ENCODE measurements at places on chromosomes 1 and 21. TPM values are rescaled to one million over a fixed set of nuclear protein-coding genes. Genes with fewer than 3 reads are reported as not detected.

DNA sequence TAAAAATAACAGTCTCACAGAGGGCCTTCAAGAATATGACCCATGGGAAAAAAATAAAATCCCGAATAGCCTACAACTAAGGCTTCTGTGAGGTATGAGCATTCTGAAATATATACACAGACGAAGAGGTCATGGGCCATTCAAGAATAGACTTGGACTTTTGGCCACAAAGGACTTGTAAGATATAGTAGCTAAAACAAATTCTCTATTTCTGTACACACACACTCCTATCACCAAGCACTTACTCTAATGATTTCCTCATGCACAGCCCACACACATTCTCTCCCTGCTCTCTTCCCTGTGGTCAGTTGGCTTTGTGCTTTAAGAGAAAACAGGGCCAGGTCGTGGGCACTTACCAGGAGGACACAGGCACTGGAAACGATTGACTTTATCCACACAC lies 69.7 kb upstream of the ADAM30 start:
- peak overlapping the region; percentile 8 for H3K27ac ChIP-seq
- peaks cover 92% of the 10 kb centered on the region for H3K36me3 ChIP-seq
- no peak overlapping the region for H3K4me3 ChIP-seq

- H3K4me3 ChIP-seq = no peak overlapping the region
- no peak overlapping the region for H3K27ac ChIP-seq
- no peaks in the 10 kb centered on the region for H3K27me3 ChIP-seq
- H3K36me3 ChIP-seq = no peaks in the 10 kb centered on the region
- DNase-seq = no peak
Measured at GRCh38 chr21:20783611-20784010, 214.6 kb upstream of the NCAM2 start.

DNA sequence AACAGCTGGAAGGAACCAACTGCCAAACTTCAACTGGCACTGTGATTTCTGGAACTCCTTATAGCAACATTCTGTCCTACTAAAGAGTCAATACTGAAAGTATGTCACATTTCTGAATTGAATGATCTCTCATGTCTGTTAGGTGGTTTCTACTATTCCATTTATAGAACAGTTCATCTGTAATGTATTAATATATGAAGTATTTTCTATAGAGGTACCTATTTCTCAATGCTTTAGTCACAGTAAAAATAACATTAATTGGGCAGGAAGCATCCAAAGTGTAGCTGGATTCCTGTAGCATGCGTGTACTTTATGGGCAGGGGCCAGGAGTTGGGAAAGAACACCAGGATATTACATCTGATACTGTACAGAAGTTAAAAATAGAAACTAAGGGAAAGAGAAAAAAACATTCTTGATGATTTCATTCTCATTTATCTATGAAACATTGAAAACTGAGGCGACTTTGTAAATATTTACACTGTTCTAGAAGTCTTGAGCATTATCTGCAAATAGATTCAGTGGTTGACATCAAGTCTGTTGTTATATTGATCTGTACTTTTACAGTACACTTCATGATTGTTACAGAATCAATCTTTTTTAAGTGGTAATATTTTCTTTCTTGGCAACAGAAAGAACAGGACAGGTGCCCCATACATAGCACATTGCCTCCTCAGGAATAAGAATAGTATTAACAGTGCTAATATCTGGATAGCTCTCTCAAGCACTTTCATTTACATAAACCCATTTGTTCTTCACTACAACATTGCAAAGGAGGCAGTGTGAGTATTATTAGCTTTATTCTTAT lies 6.2 kb upstream of the ZNF281 start:
- H3K27me3 ChIP-seq = no peaks in the 10 kb centered on the region
- DNase-seq = no peak
- peaks cover 2% of the 10 kb centered on the region for H3K4me1 ChIP-seq
- no peak overlapping the region for H3K4me3 ChIP-seq

DNA sequence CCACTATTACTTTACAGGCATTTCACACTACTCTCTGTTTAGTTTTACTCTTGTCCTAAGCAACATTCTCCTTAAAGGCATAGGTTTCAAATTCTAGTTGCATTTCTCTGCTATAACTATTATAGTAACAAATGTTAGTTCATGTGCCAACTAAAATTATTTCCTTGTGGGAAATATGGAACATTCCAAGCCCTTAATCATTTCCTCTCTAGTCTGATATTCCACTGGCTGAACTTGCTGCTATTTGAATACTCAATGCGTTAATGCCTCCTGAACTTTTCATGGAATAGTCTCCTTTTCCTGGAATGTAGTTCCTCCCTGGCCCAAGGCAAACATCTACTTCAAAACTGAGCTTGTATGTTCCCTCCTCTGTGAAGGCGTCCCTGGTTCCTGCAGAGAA lies 19.3 kb upstream of the TBX19 start:
- H3K36me3 ChIP-seq = peaks cover 68% of the 10 kb centered on the region
- H3K4me3 ChIP-seq = no peak overlapping the region
- no peak overlapping the region for H3K27ac ChIP-seq

GRCh38 chr1:151953409-151954094 lies 40.1 kb downstream of the S100A10 start:
- no peak overlapping the region for H3K4me3 ChIP-seq
- no peaks in the 10 kb centered on the region for H3K36me3 ChIP-seq
- no peaks in the 10 kb centered on the region for H3K27me3 ChIP-seq
- no peak overlapping the region for H3K27ac ChIP-seq
- no peak for DNase-seq
- no peaks in the 10 kb centered on the region for H3K4me1 ChIP-seq

DNA sequence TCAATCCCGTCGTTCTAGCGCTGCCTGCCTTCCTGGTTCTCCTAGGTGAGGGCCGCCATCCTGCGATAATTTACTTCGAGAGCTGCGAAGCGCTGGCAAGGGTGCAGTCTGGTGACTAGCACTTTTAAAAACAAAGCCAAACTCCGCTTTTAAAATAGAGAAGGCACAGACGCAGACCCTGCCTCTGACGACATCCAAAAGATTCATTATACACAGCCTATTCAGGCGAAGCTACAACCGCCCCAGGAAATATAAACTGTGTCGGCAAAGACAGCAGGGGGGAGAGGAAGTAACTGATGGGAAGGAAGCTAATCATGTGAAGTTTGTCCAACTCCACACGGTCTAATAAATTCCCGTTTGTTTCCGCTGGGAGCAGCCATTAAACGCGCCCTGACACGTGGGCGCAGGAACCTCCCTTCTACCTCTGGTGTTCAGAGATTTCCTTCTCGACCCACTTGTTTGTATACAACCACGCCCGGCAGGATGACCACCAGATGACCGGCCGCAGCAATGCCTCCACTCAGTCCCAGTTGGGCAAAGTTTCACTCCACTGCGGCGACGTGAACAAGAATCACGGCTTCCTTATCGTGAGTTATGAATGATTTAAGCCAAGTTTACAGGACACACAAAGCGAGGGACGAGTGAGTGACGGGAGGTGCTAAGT lies 1.3 kb downstream of the GNG12 start:
- no peaks in the 10 kb centered on the region for H3K36me3 ChIP-seq
- peak overlapping the region; percentile 63 for H3K4me3 ChIP-seq
- H3K4me1 ChIP-seq = peaks cover 16% of the 10 kb centered on the region
- no peak for DNase-seq
- H3K27me3 ChIP-seq = peaks cover 47% of the 10 kb centered on the region
- H3K27ac ChIP-seq = no peak overlapping the region

DNA sequence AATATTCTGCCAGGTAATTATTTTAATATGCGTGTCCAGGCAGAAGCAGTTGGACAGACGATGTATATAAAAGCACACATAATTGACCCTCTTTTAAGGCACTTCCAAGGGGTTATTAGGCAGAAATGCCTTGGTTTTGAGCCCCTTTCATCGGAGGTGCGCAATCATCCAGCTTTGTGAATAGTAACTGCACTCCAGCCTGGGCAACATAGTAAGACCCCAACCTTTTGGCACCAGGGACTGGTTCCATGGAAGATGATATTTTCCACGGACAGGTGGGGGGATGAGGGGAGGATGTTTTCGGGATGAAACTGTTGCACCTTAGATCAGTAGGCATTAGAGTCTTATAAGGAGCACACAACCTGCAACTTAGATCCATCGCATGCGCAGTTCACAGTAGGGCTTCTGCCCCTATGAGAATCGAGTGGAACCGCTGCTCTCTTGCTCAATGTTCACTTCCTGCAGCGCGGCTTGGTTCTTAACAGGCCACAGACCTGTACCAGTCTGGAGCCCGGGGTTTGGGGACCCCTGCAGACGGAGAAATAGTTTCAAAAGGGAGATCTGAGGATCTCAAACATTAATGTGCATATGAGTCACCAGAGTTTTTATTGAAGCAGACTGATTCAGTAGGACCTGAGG lies 1.8 kb upstream of the MCOLN2 start:
- H3K4me3 ChIP-seq = peak overlapping the region; percentile 85
- peaks cover 10% of the 10 kb centered on the region for H3K27me3 ChIP-seq
- H3K4me1 ChIP-seq = peaks cover 50% of the 10 kb centered on the region

DNA sequence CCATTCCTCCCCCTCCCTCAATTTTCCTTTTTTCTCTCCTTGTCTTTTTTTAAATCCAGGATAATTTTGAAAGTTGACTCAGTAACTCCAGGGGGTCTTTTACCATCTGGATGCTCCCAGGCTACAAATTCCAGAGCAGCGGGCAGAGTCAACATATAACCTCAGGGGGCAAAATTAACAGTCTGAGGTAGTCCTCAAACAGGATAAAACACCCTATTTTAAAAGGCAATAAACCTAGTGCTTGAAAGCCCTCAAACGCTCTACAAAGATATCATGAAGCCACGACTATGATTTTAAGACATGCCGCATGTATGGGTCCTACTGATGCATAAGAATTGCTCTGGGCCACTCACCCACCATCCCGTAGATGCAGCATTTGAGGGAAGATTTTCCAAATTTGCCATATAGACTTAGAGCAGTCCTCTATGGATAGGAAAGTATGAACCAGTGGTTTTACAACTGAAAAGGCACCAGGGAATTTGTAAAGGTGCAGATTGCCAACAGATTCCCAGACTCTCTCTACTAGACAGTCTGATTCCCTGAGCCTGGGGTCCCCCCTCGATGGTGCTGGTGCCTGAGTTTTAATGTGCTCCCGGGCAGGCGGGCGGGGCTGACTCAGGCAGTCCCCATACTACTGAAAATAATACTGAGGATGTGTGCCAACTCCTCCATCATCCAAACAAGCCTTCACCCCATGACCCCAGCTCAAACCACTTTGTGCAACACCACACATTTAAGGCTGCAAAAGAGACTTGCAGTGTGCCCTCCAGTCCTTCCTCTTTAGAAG lies 37.2 kb downstream of the PTPN14 start:
- H3K27me3 ChIP-seq = peaks cover 15% of the 10 kb centered on the region
- no peaks in the 10 kb centered on the region for H3K36me3 ChIP-seq
- H3K4me3 ChIP-seq = no peak overlapping the region
- no peaks in the 10 kb centered on the region for H3K4me1 ChIP-seq

DNA sequence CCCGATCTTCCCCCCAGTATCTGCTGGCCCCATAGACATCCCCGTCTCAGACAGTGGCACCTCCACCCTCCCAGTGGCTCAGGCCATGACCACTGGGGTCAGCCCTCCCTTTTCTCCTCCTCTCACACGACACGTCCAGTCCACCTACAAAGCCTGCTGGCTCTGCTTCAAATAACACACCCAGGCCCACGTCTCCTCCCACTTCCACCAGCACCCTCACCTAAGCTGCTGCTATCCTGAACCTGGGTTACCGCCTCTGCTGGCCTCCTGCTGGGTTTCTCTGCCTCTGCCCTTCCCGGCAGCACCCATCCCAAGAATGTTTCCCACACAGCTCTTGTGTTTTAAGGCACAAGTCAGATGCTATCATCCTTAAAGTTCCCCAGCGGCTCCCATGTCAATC lies 26.0 kb downstream of the MX2 start:
- H3K27me3 ChIP-seq = no peaks in the 10 kb centered on the region
- no peak overlapping the region for H3K4me3 ChIP-seq
- no peak overlapping the region for H3K27ac ChIP-seq
- DNase-seq = no peak

- no peak overlapping the region for H3K4me3 ChIP-seq
- H3K4me1 ChIP-seq = no peaks in the 10 kb centered on the region
- no peak overlapping the region for H3K27ac ChIP-seq
- H3K27me3 ChIP-seq = no peaks in the 10 kb centered on the region
- DNase-seq = no peak
Measured at GRCh38 chr1:216420746-216421145, 2.5 kb downstream of the USH2A start.

GRCh38 chr1:50236656-50237055 lies 127.9 kb downstream of the ELAVL4 start:
- no peak overlapping the region for H3K27ac ChIP-seq
- H3K4me3 ChIP-seq = no peak overlapping the region
- no peaks in the 10 kb centered on the region for H3K36me3 ChIP-seq
- H3K27me3 ChIP-seq = no peaks in the 10 kb centered on the region

GRCh38 chr1:65440322-65440900 lies 19.9 kb downstream of the LEPR start:
- H3K4me3 ChIP-seq = no peak overlapping the region
- no peaks in the 10 kb centered on the region for H3K36me3 ChIP-seq
- no peak for DNase-seq
- H3K27ac ChIP-seq = no peak overlapping the region
- H3K4me1 ChIP-seq = no peaks in the 10 kb centered on the region
- no peaks in the 10 kb centered on the region for H3K27me3 ChIP-seq

GRCh38 chr1:225462429-225462713 lies 34.5 kb upstream of the LBR start:
- H3K4me3 ChIP-seq = no peak overlapping the region
- H3K4me1 ChIP-seq = peaks cover 21% of the 10 kb centered on the region

- peak overlapping the region; percentile 21 for H3K4me3 ChIP-seq
- DNase-seq = peak; percentile 26
- H3K27ac ChIP-seq = peak overlapping the region; percentile 57
- peaks cover 43% of the 10 kb centered on the region for H3K36me3 ChIP-seq
Measured at GRCh38 chr21:42002421-42002958, 7.7 kb downstream of the ZBTB21 start.

GRCh38 chr1:60948486-60948885 lies 133.9 kb upstream of the NFIA start:
- no peak overlapping the region for H3K4me3 ChIP-seq
- H3K27ac ChIP-seq = no peak overlapping the region
- no peaks in the 10 kb centered on the region for H3K36me3 ChIP-seq

DNA sequence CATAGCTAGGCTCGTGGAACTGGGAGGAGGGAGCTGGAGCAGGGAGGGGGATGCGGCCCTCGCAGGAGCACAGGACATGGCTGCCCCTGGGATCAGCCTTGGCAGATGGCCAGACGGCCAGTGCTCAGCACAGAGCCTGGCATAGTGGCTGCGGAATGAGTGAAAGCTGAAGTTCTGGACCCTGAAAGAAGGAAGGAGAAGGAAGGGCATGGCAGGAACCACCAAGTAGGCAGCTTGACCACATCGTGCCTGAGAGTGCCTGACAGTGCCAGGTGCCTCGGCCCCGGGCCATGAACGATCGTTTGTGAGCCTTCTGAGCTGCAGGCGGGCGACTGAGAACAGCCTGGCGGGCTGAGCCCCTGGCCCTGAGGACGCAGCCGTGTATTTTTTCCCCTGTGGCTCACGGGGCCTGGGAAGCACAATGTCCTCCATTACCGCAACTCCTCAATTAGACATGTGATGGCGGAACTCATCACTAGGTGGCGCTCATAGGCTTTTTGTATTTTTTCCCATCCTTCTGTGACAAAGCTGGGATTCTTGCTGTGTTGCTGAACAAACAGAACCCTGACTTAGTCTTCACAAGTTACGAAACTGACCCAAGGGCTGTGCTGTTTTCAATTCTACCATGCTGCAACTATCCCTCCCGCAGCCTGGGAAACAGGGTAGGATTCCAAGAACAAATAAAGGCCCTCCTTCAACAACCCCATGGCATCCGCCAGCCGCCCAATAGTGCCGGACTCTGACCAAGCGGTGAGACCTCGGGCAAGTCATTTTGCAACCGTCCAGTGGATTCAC lies 29.9 kb upstream of the TMEM61 start:
- peaks cover 11% of the 10 kb centered on the region for H3K27me3 ChIP-seq
- H3K27ac ChIP-seq = no peak overlapping the region
- H3K4me3 ChIP-seq = no peak overlapping the region

Gene C8A
- not detected for total RNA-seq

Gene UMODL1
- 0.04 TPM for total RNA-seq

Gene AGT
- not detected for total RNA-seq

Gene CD2
- 0.35 TPM for total RNA-seq

Gene VWA5B1
- total RNA-seq = not detected

Gene ZMYND12
- 0.56 TPM for total RNA-seq

Gene NPPB
- total RNA-seq = not detected

Measured in activated B cell treated with CpG ODN at 0.5 μM for 24 hours (primary cell).